ENCODE measurements at places on chromosomes 7 and 10.

- DNase-seq = no peak
Measured at GRCh38 chr10:131174211-131174565, 137.3 kb downstream of the TCERG1L start.

- no peak for DNase-seq
Measured at GRCh38 chr7:40780460-40780859, 645.7 kb downstream of the SUGCT start.

GRCh38 chr7:105589356-105590077 is 8.2 kb upstream of the EFCAB10 start:
- no peak for DNase-seq

- no peak for DNase-seq
Measured at GRCh38 chr7:11213266-11213665, 239.6 kb downstream of the PHF14 start.

DNA sequence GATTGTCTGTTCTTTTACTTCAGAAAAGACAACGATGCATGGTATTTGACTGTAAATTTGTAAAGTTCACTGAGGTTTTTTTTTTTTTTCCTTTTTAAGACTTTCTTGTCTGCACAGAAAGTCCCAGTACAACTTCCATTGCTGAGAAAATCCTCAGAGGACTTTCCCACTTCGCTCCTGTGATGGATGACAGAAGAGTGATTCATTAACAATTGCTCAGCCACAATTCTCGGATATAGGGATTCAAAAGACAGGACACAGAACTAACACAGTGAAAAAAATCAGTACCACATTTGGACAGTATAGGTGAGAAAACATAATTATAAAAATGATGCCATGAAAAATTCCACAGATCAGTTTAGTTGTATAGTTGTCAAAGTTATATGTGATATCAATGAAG is 48.0 kb downstream of the SEC23IP start:
- DNase-seq = no peak

DNA sequence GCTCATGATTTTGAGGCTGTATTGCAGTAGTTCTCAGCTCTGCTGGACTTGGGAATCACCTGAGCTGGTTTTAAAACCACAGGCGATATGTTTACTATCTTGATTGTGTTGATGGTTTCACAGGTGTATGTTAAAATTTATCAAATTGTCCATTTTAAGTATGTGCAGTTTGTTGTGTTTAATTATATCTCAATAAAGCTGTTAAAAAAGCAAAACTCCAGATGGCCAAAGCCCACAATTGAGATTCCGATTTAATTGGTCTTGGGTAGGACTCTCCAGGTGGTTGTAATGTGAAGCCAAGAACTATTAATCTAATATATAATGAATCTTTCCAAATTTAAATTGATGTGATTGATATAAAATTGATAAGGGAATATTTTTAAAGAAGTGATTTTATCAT is 48.6 kb downstream of the NRCAM start:
- DNase-seq = no peak
